Activated CD4-positive, CD25-positive, alpha-beta regulatory T cell treated with anti-CD3 and anti-CD28 coated beads, Interleukin-2, amount 50 U/mL, for 16 hours (primary cell): ENCODE measurements at places on chromosomes 2 and 18.

DNA sequence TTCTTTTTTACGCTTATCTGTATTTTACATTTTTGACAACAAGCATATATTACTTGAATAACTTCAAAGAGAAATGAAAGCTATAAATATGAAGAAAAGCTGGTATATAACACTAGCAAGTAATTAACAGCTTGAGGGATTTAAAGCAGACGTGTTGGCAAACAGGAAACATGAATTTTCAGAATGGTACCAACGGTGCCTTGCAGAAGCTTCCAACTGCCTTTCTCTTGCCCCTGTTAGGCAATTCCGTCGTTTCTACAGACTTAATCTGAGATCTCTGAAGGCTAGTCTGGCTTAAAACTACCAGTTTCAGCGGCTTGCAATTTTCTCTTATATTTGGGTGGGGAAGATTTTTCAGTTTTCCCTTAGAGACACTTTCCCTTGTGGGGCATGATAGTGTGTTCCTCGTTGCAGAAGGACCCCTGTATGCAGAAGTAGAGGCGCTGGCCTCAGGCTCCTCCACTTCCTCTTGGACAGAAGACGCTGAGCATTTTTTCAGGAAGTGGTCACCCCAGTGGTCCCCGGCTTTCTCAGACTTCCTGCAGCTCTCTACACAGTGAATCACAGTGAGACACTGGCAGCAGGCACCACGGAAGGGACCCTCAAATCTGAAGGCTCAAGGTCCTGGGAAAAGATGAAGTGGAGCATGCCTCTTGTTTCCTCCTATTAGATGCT lies 56.2 kb upstream of the SLC16A14 start:
- DNase-seq, result no peak

GRCh38 chr18:49865401-49865800 lies 52.1 kb upstream of the ACAA2 start:
- DNase-seq, result no peak

GRCh38 chr18:3217948-3218647 lies 1.7 kb downstream of the MYOM1 start:
- no peak for DNase-seq

DNA sequence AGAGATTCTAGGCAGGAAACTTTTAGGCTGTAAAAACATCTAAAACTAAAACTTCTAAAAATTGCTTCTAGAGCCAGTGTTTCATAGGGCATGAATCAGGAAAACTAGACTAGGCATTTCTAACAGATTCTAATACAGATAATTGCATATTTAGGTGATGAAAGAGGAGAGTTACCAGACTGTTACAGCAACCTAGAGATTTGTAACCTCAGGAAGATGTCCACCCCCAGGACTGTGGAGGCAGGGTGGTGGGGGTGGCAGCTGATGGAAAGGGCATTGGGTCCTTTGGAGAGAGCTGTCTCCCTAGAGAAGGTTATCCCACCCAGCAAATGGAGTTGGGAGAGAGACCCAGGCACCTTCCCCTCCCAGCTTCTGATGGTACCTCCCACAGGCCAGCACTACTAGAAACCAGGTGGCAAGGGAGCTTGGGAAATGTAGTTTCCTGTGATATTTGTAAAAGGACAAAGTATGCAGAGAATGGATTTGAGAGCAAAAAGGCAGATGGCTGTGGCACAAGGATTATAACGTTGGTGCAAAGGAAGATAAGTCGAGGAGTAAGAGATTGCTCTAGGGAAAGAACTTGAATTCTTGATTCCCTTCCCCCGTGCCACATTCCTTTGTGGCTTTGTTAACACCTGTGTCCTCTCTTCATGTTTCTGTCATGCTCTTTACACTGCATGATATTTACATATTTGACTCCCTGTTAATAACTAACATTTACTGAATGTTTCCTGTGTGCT lies 75.6 kb upstream of the MGAT5 start:
- DNase-seq, result no peak

DNA sequence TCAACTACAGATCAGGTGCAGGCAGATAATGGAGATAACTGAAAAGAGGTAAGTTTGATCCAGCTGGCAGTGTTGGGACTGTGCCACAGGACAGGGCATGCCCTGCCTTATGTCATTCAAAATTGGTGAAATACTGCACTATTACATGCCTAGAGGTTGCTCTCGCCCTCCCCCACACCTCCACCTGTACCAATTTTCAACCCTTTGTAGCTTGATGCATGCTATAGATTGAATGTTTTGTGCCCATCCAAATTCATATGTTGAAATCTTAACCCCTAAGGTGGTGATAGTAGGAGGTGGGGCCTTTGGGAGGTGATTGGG lies 72.1 kb upstream of the LYPD6B start:
- no peak for DNase-seq
